ENCODE measurements at places on chromosomes 13 and 19.

DNA sequence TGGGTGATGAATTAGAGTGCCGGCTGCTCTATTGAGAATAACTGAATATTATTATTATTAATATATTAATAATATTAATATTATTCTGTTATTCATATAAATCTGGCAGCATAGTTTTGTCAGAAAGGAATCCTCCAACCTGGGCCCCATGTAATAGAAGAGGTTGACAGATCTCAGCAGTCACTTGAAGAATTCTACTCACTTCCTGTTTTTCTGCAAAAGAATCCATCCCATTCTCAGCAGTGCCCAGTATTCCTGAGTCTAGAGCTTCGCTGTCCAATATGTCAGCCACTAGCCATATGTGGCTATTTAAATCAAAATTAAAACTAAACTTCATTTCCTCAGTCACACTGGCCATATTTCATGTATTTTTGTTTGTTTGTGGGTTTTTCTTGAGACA is 72.4 kb upstream of the USPL1 start:
- no peak for DNase-seq

- no peak for DNase-seq
These were observed 16.8 kb upstream of the PSG9 start for GRCh38 chr19:43286096-43286495.

DNA sequence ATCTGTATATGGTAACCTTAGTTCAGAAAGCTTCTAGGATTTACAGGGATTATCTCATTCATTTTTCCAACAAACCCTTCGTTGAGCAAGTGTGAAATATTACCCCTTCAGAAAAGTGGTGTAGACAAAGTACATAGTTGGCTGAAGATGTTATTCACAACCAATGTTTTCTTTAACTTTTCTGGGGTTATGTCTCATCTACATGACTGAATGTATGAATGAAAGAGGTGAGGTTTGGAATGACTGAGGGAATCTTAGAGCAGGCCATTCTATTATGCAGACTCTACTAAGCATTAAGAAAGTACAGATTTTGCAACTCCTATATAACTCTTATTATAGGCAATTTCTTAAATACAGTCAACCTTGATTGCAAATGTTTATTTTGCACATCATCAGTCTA is 167.2 kb downstream of the NDFIP2 start:
- no peak for DNase-seq

DNA sequence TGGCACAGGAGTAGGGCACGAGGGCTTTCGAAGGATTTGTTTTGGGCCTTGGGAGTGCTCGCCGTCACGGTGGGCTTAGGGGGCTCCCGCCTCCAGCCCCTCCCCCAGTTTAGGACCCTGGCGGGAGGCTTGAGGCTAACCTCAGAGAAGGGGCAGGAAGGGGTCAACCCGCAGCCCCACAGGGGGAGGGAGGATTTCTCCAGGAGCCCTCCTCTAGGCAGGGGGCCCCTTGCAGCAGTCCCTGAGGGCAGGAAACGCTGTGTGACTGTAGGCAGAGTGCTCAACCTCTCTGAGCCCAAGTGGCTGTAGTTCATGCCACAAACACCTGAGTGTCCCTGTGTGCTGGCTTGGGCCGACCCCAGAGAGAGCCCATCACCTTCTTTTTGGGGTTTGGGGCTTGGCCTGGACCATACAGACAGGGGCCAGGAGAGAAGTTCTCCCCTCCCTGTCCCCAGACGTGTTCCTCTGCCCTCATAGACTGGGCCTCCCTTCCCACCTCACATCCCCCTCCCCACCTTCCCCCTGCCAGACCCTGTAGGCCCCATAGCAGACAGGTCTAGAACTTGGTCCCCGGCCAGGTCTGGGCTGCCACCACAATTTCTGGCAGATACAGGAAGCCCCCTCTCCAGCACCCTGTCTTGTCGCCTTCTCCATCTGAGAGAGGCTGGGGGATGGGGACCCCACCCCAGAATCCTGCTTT is 8.1 kb downstream of the ISYNA1 start:
- DNase-seq: no peak

GRCh38 chr13:65660731-65661130 is 1569.4 kb downstream of the PCDH9 start:
- DNase-seq: no peak

- peak; percentile 36 for DNase-seq
These were observed 335 bp upstream of the SOX1 start for GRCh38 chr13:112066624-112067004.
